ENCODE measurements at places on chromosomes 3 and 15. TPM values are rescaled to one million over a fixed set of nuclear protein-coding genes. Genes with fewer than 3 reads are reported as not detected.

- no peak for DNase-seq
These were observed 89.0 kb downstream of the NFKBIZ start for GRCh38 chr3:101938262-101938847.

DNA sequence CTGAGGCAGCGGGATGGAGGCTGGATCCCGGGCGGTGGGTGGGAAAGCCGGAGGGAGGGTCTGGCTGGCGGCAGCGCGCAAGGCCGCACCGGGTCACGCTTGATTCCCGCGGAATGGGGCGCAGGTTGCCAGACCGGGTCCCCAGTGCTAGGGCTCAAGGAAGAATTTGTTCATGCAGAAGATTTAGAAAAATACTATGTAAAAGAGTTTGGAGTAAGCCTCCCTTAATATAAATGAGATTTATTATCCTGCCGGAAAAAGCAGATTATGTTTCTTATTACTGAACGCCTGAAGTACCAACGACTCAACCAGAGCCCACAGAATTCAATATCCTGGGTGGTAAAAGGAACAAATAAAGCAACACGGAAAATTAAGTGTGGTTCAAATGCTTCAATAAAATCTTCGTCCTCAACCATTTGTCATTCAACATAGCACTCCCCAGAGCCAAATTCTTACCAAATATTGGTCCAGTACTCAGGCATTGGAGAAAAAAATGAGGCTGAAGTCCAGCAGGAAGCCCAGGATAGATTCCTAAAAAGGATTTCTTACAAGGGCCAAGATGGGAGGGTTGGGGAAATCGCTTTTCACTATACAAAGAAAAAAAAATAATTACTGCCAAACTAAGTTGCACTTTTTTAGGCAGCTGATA lies 1.2 kb upstream of the ZBTB20 start:
- no peak for DNase-seq

Gene CHRNA7
- total RNA-seq = 0.46 TPM

DNA sequence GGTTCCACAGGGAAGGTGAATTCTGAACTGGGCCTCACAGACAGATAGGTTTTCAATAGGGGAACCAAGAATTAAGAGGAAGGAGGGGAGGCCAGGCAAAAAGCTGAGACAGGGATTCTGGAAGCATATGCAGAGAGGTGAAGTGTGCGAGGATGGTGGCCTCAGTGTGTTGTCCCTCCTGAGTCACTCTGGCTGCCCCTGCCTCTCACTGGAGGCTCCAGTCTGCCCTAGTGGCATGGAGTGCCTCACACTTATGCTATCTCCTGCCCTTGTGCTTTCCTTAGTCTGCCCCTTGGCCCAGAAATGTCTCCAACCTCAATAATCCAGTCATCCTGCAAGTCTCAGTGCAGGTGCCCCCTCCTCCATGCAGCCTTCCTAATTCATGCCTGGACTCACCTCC lies 32.2 kb upstream of the RBP1 start:
- DNase-seq = no peak

- no peak for DNase-seq
These were observed 50.0 kb upstream of the GPR149 start for GRCh38 chr3:154480033-154480432.

Gene PIAS1
- 43.3 TPM for total RNA-seq

DNA sequence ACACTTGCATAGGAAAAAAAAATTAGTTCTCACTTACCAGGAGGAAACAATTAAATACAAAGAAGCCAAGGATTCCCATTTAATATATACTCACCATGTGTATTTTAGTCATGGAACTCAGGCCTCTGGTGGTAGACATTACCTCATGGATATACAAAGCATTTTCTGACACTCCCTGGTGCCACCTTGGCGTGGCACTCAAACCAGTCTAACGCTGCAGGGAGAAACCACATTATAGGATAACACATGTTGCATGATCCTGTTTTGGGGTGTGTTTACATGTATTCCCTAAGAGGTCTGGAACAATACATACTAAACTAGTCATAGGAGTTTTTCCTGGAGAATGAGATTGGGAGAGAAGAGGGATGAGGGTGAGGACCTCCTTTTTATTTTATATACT lies 5.9 kb upstream of the RTF1 start:
- no peak for DNase-seq

GRCh38 chr15:60605879-60606307 lies 127.0 kb upstream of the ICE2 start:
- DNase-seq = no peak

Gene DZIP1L
- 0.46 TPM for total RNA-seq

Gene SLC27A2
- total RNA-seq = 27.6 TPM

DNA sequence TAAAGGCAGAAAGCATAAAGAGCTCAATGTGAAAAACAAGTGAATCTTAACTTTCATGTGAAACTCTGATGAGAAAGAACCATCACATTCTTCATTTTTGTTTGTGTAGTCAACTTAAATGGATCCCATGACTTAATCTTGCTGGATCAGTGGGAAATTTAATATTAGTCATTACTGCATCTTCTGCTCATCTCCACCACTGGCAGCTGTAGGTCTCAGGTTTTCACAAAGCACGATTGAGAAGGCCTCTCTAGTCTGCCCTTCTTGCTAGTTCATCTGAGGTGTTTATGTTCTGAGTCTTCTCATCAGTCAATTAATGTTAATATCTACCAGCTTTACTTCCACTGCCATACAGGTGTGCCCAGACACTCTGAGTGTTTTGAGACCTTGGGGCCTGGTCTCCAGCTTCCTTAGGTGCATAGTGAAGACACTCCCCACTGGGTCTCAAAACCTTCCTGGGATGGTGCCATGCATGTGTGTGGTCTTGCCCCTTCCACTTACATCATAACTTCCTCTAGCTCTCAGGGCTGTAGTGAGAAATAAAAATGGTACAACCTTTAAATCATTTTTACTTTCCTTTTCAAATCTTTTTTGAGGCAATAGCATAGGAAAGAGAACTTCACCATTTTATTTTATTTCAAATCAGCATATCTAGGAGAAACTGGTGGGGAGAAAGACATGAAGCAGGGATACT lies 421.6 kb upstream of the CBLB start:
- DNase-seq = no peak

Gene PLA2G4D
- not detected for total RNA-seq

GRCh38 chr15:91516866-91517265 lies 336.6 kb upstream of the SLCO3A1 start:
- DNase-seq = no peak

DNA sequence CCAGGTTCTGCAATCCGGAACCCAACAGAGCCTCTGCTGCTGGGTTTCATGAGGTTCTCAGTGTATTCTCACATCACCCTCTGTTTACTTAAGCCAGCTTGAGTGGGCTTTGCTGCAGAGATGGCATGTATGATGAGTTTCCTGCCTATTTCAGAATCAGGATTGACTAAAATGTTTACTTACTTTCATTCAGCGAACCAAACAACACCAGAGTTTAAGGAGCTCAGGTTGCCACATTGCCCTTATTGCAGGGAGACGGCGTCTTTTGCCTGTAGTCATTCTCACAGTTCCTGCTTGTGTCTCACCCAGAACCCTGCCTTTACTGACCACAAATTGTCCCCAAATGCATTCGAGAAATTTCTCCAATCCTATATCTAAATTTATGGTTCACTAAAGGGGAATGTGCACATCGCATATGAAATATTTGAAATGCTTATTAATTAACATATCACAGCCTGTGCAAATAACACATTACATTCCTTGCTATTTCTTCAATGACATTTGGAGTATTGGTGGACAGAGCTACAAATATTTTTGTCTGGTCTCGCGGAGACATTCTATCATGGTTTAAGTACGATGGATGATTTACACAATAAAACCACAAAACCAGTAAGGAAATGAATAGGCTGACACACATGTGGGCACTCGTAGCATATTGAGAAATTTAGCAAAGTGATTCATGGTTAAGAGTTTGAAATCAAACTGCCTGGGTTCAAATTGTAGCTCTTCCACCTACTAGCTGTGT lies 377.2 kb upstream of the CFAP20DC start:
- peak; percentile 37 for DNase-seq

GRCh38 chr15:58454950-58455401 lies 23.2 kb downstream of the LIPC start:
- DNase-seq = no peak

All from activated T-cell treated with anti-CD3 and anti-CD28 coated beads, Interleukin-2, amount 50 U/mL, for 72 hours (primary cell).